ENCODE measurements at places on chromosomes 13 and 19. TPM values are rescaled to one million over a fixed set of nuclear protein-coding genes. Genes with fewer than 3 reads are reported as not detected.

IFNL1 gene
- total RNA-seq = not detected

DNA sequence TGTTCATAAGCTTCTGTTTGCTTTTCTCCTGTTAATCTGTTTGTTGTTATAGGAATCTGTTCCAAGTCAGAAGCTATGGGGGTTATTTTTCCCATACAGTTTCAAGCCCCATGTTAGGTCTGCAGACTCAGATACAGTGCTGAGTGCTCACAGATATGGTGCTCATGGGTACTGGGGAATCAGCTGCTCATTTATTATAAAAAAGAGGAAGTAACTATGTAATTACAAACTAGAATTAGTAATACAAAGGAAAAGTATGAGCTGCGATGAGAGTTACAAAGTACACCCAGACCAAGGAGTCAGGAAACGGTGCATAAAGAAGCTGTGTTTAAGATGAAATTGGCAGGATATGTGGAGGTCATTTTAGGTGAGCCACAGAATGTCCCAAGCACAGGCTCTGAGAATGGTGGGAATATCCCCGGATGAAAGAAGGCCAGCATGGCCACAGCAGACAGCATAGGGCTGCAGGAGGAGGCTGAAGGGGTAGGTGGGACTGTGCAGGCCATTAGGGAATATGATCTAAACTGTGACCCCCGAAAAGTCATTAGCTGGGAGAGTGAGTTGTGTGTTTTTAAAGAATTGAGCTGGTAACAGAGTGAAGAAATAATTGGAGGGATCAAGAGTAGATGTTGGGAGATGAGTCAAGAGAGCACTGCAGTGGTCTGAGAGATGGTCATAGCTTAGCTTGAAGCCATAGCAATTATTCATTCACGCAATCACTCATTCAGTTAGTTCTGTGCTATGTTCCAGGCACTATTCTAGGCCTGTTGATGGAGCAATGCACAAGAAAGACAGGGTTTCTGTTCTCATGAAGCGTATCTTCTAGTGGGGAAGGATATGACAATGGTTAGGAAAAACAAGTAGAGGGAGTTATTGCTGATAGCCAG is 177.4 kb upstream of the UBL3 start:
- H3K4me3 ChIP-seq = no peak overlapping the region
- DNase-seq = no peak
- H3K4me1 ChIP-seq = peaks cover 6% of the 10 kb centered on the region
- no peaks in the 10 kb centered on the region for H3K27me3 ChIP-seq
- peak overlapping the region; percentile 5 for H3K27ac ChIP-seq

DNA sequence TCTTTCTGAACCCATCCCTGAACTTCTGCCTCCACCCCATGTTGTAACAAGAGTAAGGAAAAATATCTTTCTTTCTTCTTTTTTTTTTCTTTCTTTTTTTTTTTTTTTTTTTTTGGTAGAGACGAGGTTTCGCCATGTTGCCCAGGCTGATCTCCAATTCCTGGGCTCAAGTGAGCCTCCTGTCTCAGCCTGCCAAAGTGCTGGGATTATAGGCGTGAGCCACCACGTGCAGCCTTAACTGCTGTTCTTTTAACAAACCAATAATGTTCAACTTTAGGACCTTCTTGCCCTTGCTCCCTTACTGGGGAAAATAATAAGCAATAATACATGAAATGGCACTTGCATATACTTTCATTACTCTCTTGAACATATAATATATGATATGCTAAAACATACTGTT is 19.6 kb downstream of the GPR183 start:
- H3K27ac ChIP-seq = no peak overlapping the region
- peaks cover 14% of the 10 kb centered on the region for H3K4me1 ChIP-seq
- H3K27me3 ChIP-seq = no peaks in the 10 kb centered on the region
- no peak overlapping the region for H3K4me3 ChIP-seq
- H3K36me3 ChIP-seq = no peaks in the 10 kb centered on the region

DNA sequence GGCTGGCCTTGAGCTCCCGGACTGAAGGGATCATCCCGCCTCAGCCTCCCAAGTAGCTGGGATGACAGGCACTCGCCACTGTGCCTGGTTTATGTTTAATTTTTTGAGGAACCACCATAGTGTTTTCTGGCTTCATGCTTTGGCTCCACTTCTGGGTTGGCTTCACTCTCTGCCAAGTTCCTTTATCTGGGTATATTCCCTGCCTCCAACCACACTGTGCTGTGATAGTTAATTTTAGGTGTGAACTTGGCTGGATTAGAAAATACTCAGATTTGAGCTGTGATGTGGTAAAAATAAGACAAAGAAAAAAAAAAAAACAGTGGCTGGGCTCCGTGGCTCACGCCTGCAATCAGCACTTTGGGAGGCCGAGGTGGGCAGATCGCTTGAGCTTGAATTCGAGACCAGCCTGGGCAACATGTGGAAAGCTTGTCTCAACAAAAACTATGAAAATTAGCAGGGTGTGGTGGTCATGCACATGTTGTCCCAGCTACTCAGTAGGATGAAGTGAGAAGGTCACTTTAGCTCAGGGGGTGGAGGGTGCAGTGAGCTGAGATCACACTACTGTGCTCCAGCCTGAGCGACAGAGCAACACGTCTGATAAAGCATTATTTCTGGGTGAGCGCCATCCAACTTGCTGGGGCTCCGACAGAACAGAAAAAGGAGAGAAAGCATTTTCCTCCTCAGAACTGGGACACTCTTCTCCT is 7.5 kb upstream of the ILF3 start:
- no peaks in the 10 kb centered on the region for H3K27me3 ChIP-seq
- DNase-seq = no peak
- H3K4me1 ChIP-seq = peaks cover 23% of the 10 kb centered on the region
- no peak overlapping the region for H3K27ac ChIP-seq

DNA sequence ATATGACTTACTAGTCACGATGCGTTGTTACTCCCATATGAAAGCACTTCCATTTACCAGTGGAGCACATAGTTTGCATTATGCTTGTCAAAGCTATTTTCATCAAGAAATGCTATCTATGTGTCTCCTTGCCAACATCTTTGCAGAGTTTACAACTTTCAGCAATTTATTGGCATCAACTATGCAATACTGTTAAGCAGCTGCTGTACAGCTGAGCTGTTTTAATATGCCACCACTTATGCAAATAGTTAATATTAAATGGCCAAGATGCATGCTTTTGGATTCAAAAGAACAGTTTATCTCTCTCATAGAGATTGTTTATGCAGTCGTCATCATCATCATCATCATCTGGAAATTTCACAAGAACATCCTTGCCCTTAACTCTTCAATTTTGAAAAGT is 67.9 kb upstream of the KLF5 start:
- H3K27ac ChIP-seq = no peak overlapping the region
- peaks cover 3% of the 10 kb centered on the region for H3K4me1 ChIP-seq
- H3K36me3 ChIP-seq = no peaks in the 10 kb centered on the region
- H3K27me3 ChIP-seq = no peaks in the 10 kb centered on the region
- DNase-seq = no peak

DNA sequence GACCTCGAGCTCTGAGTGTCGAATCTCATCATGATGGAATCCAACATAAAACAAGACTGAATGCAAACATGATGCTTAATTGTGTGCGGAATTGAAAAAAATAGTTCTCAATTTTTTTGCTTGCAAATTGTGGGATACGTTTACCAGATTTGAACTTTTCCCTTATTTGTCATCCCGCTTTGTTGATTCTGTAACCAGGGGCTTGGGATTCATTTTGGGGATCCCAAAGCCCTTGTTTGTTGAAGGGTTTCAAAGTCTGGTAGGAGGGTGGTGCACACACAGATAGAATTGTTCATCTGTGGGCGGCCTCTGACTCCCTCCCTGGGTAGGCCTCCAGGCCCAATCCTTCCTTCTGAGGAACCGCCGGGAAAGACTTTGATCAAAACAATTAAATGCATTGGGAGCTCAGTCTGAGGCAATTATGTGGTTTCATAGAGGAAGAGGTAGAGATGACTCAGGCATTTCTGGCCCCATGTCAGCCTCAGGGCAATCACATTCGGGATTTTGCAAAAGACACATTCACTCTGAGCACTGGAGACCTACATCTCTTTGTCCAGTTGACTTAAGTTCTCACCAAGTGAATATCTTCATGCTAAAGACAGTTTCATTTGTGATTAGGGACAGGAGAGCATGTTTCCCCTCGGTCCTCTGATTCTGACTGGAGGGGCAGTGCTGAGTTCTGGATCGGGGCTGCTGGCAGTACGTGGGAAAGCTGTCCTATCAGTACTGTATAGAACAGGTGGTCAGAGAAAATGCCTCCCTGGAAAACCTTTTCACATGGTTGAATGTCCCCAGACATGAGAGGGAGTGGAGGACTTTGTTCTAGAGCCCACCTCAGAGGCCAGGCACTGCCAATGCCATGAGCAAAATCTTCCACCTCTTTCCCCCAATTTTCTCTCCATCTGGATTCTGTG is 27.8 kb upstream of the IGFL4 start:
- H3K4me1 ChIP-seq = peaks cover 10% of the 10 kb centered on the region
- H3K4me3 ChIP-seq = no peak overlapping the region
- H3K36me3 ChIP-seq = no peaks in the 10 kb centered on the region
- no peaks in the 10 kb centered on the region for H3K27me3 ChIP-seq

Measured in hepatocyte (in vitro differentiated cells).